ENCODE measurements at places on chromosomes 3 and 15.

- DNase-seq, result no peak
Observed at GRCh38 chr15:63901912-63902670, 68.3 kb upstream of the HERC1 start.

DNA sequence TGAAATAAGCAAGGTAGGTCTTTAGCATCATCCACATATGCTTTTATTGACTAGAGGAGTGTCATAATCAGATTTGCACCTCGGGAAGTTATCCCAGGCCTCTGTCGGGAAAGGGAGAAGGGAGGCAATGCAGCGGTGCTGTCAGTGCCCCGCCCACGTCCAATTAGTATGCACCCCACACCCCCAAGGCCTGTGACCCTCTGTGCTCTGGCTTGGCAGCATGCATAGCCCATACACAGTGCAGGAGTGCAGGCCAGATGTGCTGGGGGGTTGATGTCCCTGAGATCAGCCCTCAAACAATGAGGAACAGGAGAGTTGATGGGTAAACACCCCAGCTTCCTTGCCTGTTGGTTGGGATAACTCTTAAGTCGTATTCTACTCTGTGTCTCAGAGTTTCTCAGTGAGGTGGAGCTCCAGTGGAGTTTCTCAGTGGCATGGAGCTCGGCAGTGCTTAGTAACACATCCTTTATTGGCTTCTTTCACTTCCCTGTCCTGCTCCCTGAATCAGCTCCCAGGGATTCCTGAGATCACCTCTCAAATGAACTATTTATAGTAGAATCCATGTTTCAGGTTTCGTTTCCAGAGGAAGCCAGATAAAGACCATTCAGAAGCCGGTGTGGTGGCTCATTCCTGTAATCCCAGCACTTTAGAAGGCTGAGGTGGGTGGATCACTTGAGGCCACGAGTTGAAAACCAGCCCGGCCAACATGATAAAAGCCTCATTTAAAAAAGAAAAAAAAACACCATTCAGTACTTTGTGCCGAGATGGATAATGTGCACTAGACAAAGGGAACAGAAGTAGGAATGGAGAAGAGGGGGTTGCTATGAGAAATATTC is 26.7 kb upstream of the NDUFB4 start:
- no peak for DNase-seq

GRCh38 chr3:67719333-67719732 is 64.9 kb upstream of the SUCLG2 start:
- DNase-seq, result no peak

- no peak for DNase-seq
Observed at GRCh38 chr3:158169091-158169491, 59.2 kb downstream of the RSRC1 start.

GRCh38 chr3:81782585-81782984 is 21.1 kb upstream of the GBE1 start:
- no peak for DNase-seq

GRCh38 chr15:96347181-96348111 is 16.9 kb downstream of the NR2F2 start:
- no peak for DNase-seq

GRCh38 chr15:62770752-62771151 is 271.8 kb upstream of the TPM1 start:
- no peak for DNase-seq

DNA sequence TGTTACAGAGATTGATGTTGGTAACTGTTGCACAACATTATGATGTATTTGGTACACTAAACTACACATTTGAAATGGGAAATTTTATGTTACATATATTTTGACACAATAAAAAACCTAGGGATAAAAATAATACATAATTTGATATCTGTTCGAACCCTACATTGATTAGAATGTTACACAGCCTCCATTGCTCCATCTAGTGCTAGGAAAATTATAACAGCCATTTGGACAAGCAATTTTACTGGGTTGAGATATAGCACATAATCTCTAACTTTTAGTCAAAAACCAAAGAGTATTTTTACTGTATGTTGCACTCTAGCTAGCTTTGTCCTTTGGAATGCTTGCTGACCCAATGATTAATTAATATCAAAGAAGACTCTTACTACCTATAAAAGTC is 108.1 kb downstream of the LSAMP start:
- DNase-seq, result no peak

All from GM12864 (cell line).